ENCODE measurements at places on chromosomes 4 and X. TPM values are rescaled to one million over a fixed set of nuclear protein-coding genes. Genes with fewer than 3 reads are reported as not detected.

GRCh38 chr4:149187726-149188125, 627.9 kb downstream of the IQCM start:
- DNase-seq = no peak

- no peak for DNase-seq
These were observed 48.2 kb downstream of the STK26 start for GRCh38 chrX:132071254-132071653.

- DNase-seq = no peak
These were observed 24.3 kb downstream of the GRSF1 start for GRCh38 chr4:70815370-70815769.

Gene CENPE
- polyA plus RNA-seq = 11.6 TPM

Gene KLHL5
- 37.4 TPM for polyA plus RNA-seq

DNA sequence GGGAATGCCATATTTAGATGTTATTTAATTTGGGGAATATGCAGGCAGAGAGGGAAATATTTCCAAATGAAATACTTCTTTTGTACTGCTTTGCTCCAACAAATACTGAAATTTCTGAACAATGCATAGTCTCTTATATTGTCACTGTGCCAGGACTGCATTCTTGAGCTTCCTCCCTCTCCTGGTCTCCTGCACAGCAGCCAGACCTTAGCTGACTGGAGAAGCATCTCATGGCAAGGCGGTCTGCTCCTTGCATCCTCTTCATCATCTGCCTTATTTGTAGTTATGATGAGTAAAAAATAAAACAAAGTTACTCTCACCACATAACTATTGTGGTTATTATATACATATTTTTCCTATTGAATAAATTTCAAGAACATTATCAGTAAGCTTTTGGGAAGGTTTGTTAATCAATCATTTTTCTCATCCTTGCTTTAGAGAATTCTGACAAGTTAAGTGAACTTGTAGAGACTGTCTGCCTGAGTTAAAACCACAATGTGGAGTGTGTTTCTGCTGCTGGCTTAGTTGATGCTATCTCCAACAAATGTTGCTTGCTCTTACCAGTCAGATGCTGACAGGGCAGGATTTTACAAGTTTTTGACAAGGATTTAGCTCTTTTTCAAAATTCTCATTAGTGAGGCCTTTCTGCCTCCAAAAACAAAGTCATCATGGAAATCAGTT, 153.6 kb downstream of the SOWAHB start:
- DNase-seq = no peak

DNA sequence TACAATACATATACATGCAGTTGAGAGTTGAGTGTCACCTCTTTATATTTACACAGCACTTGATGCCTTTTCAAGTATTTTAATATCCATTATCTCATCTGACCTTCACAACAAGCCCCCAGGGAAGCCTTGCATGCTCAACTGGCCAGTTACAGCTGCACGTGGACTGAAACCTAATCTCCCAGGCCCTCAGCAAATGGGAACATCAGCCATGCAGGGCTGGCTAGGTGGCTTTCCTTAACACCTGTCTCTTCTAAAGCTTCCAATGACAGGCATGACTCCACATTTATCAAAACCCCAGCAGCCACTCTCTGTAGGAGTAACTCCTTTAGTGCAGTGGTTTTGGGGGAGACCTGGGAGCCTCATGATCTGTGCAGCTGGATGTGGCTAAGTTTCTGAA, 56.4 kb downstream of the PHKA2 start:
- DNase-seq = no peak

DNA sequence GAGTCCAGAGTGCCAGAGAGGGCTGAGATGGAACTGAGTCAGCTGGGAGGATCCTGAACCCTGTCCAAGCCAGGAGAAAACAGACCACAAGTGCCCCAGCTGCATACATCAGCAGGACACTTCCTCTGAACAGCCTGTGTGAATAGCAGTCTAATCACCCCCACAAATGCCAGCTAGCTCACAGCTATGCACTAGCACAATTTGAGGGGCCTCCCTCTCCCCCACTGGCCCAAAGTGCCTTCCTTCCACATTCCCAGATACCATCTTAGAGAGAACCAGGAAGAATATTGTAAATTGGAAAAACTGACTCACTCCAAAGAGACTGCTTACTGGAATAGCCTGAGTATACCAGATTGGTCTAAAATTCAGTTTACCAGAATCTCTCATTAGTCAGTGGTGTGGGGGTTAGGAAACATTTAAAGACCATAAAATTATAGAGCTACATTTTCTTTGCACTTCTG, 292.6 kb upstream of the KLF3 start:
- no peak for DNase-seq

DNA sequence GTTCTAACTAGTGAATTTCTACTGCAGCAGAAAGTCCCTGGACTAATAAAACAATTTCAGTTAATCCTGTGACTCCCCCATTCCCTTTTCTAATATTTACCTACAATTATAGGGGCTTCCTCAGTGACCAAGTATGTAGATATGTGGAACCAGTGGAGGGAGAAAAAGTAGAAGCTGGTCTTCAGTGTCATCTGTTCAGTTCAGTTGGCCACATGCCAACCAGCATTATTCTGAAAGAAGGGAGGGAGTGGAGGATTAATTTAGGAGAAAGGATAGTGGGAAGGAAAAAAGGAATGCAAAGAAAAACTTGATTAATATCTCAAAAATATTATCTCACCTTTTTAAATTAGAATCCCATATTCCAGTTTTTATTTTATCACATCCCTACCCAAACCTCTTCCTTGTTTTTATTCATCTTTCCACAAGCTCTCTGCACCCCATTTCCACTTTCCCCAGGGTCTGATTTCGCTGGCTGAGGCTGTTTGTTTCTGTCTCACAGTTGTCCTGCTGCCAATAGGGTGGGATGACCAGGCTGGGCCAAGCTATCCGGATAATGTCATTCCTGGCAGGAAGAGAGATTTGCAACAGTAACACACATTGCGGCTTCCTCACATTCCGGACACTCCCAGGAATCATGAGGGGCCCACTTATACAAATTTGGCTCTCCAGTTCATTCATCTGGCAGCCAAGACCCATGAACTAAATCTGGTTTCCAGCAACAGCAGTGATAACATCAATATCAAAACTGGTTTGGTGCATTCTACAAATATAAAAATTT, 24.6 kb upstream of the ANTXR2 start:
- no peak for DNase-seq

DNA sequence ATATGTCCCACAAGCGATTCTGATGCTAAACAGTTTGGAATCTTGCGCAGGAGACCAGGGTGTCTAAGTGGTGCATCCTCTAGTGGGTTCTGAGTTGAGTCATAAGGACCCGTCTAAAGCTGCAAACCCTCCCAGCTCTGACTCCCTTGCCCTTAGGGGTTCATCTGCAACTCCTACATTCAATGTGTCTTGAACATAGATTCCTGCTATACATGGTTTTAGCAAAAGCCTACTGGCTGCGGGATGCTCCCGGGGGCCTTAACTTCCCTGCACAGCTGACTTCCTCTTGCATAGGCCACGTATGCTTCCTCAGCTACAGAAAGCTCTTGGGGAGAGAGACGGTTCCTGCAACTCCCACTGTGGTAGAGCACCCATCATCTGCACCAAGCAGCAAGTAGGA, 236.7 kb downstream of the EVC2 start:
- no peak for DNase-seq

DNA sequence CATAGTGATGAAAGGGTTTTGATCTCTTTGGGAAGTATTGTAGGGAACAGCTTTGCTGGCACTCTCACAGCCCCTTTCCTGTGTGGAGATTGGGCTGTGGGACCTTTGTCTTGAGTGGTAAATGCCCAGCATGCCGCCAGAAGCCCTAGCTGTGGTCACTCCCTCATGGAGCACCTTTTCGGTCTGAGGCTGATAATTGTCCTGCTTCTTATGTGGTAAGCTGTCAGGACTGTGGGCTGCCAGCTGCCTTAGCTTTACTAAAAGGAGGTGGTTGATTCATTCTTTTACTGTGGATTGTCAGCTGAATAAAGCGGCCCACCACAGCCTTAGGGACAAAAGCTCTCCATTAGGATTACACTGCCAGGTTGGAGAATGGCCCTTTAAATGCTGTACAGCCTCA, 7.1 kb downstream of the PASD1 start:
- DNase-seq = no peak

Gene FAT1
- 250 TPM for polyA plus RNA-seq

DNA sequence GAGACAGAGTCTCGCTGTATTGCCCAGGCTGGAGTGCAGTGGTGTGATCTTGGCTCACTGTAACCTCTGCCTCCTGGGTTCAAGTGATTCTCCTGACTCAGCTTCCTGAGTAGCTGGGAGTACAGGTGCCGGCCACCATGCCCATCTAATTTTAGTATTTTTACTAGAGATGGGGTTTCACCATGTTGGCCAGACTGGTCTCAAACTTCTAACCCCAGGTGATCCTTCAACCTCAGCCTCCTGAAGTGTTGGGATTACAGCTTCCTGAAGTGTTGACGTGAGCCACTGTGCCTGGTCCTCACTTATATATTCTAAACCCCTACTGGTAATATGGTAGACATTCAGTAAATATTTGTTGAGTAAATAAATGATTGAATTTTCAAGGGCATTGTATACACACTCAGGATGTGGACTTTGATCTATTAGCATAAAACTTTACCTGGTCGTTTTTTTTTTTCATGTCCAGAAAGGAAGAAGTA, 33.0 kb downstream of the MTHFD2L start:
- no peak for DNase-seq

- no peak for DNase-seq
These were observed 232.2 kb upstream of the UGT8 start for GRCh38 chr4:114366368-114366767.

Gene NAA11
- polyA plus RNA-seq = not detected
